AG04450 (cell line): ENCODE measurements at places on chromosomes 12 and 14.

- no peak for DNase-seq
Observed at GRCh38 chr12:55830601-55831446, 1.4 kb upstream of the DNAJC14 start.

DNA sequence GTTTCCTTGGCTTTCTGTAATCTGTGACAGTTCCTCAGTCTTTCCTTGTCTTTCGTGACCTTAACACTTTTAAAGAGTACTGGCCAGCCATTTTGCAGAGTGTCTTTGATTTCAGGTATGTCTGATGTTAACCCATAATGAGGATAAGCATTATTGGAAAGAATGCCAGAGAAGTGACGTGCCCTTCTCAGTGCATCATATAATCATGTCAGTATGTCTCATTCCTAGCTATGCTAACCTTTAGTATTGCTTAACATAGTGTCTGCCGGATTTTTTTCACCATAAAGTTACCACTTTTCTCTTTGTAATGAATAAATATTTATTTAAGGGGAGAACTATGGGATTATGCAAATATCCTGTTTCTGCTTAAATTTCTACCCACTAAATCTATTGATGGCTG lies 28.5 kb downstream of the RERG start:
- DNase-seq, result no peak

DNA sequence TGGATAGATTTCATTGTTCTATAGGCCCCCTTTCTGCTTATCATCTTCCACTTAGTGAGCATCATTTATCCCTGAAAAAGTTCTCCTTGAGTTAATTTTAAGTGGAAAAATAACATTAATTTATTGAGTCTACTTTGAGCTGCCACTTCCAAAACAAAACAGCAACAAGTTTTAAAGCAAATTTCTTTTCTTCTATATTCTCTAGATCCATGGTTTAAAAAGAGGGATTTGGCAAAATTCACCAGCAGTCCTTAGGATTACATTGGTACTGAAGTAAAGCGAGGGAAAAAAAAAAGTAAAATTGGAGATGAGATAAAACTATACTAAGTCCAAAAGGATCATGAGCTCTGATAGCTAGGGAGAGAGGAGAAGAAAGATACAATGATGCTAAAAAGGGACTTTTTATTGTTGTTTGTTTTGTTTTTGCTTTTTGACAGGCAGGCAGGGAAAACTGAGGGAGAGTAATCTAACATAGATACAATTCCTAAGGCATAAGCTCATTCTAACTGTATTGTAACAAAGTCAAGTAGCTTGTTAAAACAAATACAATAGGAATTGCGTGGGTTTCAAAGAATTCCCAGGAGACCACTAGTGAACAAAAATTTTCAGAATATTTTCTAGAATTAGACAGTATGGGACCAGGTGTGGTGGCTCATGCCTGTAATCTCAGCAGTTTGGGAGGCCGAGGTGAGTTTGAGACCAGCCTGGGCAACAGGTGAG lies 19.2 kb upstream of the PLEKHA5 start:
- DNase-seq, result no peak

DNA sequence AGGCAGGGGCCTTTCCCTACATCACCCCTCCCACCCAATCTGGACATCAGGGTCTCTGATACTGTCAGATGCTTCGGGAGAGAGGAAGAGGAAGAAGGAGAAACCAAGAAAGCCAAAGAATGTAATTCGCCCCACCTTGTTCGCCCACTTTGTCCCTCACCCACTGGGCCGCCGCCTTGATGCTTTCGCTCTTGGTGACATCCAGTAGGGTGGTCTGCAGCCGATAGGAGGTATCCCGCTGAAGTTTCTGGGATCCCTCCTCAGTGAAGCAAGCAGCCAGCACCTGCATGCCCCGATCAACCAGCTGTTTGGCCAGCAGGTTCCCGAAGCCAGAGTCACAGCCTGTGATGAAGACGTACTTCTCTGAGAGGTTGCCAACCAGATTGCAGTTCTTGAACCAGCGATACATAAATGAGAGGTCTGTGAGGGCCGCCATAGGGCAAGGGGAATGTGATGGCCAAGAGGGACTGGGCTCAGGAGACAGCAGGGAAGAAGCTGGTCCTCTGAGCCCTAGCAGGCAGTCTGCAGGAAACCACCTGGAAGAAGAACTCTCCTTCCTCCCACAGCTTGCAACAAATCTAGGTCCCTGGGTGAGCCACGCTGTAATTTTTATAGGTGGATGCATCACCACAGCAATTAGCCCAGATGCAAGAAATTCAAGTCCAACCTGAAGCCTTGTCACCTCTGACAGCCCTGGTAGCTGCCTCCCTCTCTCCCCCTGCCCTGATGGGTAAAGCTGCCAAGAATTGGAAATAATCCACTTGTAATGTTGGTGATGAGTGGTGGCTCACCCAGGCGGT lies at the start of gene SDR9C7:
Gene SDR9C7 (minus strand): TSS at position 583 of the 800 bp plus-strand sequence. CDS start 147 bp downstream, at position 436.
- DNase-seq, result no peak

DNA sequence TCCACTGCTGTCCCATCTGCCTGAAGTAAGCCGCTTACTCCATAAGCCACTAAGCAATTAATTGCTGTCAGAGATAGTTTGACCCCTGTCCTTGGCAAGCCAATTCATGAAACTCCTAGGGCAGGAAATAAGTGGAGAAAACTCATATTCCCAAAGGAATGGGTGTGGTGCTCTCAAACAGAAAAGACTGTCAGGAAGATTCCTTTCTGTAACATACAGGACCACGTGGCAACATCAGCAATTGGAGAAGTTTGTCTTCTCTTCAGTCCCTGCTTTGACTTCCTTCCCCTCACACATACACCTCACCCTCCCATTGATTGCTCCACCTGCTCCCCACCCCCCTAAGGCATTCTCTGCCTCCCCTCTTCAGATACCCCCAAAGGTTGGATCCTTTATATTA lies 36.2 kb upstream of the MDM1 start:
- DNase-seq, result no peak

DNA sequence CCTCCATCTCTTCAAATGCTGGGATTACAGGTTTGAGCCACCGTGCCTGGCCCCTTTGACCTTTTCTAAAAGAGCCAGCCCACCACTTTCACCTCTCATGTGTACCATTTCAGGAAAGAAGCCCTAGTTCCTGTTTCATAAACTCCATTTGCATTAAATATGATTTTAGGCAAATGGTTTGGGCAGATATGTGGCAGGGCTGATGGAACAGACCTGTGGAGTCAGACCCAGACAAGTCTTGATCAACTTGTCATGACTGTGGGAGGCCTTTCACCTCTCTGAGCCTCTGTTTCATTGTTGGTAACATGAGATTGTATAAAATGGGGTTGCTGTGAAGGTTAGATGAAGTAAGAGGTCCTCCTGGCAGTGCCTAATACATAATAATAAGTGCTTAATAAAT lies 5.2 kb upstream of the MAP3K9 start:
- DNase-seq, result no peak
